Activated naive CD4-positive, alpha-beta T cell treated with anti-CD3 and anti-CD28 coated beads, Interleukin-2, amount 10 ng/mL, durations not matched to agents 7 days and 5 days (primary cell): ENCODE measurements at places on chromosomes 12 and 14.

DNA sequence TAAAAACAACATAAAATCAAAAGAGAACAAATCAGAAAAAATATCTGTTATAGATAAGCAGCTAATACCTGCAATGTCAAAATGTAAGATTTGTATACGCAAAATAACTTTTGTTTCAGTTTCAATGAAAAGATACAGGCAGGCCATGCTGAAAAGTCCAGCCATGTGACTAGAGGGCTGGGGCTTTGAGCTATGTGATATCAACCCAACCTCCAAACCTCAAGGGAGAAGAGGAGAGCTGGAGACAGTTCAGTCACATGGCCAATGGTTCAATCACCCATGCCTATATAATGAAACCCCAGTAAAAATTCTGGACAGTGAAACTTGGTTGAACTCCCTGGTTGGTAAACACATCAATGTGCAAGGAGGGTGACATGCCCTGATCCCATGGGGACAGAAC, 5.3 kb downstream of the COX16 start:
- DNase-seq = no peak

GRCh38 chr12:52089491-52089890, 10.0 kb downstream of the SMIM41 start:
- no peak for DNase-seq

DNA sequence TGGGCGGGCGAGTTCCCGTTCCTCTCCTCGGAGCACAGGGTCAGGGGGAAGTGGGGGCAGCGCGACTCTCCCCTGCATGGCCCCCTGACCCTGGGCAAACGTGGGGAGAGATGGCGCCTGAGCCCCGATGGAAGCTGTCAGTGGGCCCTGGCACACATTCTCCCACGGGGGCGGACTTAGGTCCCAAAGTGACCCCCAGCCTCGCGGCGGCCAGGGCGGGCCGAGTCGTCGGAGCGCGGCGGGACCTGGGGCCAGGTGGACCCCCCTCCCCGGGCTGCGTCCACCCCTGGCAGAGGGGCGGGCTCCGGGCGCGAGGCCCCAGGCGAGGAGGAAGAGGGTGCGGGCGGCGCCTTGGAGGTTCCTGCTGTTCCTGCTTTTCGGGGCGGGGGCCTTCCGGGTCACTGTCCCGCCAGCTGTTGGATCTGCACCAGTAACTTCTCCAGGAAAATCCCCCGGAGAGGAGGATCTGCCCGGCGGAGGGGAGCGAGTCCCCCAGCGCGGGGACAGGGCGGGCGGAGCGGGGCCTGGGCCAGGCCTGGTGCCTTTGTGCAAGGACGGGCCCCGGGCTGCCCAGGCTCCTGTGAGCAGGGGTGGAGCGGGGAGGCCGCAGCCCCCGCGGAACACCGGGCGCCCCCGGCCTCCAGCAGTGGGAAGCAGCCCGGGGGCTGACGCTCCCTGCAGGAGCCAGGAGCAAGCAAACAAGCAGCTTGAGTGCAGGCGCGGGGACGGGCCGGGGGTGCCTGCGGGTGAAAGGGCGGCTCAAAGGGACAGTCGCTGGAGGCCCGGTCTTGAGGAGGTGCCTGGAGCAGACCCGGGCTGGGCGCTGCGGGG, 15.3 kb downstream of the TNFAIP2 start:
- DNase-seq = no peak

DNA sequence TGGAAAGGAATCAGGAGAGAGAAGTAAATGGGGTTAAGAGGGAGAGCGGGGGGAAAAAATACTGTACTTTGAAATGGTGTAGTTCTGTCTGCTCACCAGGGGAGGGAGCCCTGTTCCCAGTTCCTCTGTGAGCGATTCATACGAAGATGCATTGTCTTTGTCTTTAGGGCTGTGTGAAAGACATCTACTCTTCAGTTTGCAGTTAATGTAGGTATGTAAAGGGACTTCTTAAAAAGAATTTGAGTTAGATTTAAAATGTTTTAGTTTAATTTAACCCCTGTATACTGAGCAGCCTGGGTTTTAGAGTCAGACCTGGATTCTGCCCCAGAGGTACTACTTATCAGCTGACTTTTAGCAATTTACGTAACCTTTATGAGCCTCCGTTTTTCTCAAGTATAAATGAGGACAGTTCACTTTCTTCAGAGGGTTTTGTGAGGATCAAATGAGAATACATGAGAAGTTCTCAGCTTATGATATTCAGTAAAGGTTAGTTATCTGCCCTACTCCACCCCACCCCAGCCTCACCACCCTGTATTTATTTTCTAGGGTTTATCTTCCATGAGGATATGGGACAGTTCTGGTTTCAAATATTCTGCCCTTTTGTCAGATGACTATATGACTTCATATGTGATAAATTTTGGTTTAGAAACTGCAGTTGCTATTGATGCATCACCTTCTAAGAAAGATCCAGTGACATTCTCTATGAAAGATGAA, 82.5 kb upstream of the EVL start:
- DNase-seq = peak; percentile 71

- DNase-seq = no peak
Observed at GRCh38 chr14:68941820-68942219, 37.3 kb downstream of the ACTN1 start.

DNA sequence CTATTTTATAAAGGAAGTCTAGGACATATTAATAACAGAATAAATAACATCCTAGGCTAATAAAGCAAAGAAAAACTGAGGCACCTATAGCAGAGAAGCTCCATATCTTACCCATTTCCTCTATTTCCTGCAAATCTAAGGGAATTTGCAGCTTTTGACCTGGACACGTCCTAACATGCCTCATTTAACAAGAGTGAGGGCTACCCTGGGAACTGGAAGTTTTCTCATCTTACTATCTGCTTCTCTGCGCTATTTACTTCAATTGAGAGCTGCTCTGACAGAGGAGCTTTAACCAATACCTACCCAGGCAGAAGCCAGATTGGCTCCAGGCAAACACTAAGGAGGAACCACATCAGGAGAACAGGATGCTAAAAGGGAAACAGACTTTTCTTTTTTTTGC, 5.7 kb downstream of the YBX3 start:
- DNase-seq = no peak

GRCh38 chr14:104992501-104992900, 6.9 kb downstream of the CLBA1 start:
- no peak for DNase-seq
